ENCODE measurements at places on chromosomes 5 and 9.

- DNase-seq, result no peak
Measured at GRCh38 chr5:52705720-52706119, 82.0 kb upstream of the ITGA1 start.

DNA sequence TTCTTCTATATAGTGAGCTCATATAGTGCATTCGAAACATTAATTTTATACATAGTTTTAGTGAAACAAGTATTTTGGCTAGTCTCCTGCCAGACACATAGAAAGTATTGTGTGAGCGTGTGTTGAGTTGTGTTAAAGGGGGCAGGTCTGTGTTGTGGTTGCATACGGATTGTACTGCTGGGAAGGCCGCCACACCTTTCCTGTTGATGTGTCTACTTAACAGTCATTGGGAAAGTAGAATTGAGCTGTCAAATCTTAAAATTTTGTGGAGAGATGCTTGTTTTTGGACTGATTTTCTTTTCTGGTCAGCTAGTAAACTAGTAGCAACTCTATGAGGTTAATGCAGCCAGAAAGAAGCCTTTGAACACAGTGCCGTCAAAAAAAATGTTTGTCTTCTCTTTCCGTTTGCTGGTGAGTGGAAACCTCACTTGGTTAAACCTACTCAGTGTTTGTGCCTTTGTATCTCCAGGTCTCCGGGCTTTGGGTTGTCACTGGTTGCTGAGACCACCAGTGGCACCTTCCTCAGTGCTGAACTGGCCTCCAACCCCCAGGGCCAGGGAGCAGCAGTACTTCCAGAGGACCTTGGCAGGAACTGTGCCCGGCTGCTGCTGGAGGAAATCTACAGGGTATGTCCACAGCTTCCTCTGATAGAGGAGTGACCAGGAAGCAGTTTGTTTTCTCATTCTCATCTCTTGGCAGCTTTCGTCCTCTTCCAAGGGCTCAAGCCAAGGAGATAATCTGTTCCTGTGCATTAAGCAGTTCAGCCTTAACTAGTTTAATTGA is 51.5 kb downstream of the RCL1 start:
- no peak for DNase-seq

- DNase-seq, result no peak
Measured at GRCh38 chr9:79155308-79155707, 416.5 kb upstream of the TLE4 start.

- DNase-seq, result no peak
Measured at GRCh38 chr9:96817973-96818372, 36.3 kb downstream of the ZNF782 start.

DNA sequence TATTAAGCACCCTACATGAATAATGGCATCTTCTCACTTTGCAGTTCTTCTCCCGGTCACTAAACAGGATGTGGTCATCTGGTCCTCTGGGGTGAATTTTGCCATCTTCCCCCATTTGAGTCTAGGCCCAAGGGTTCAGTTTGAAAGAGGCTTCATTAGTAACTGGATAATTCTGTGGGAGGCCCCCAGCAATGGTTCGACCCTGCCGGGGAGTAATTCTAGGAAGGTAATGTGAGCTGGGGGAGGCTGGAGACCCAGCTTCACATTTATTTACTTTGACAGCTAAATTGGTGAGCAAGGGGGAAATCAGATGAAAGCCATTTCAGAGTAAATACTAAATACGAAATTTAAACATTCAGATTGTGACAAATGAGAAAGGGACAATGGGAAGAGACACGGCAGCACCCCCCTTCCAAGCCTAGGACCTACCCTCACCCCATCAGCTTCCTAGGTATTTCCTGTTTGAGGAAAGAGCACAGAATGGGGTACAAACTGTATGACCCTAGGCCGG is 4.1 kb upstream of the LHX6 start:
- no peak for DNase-seq

DNA sequence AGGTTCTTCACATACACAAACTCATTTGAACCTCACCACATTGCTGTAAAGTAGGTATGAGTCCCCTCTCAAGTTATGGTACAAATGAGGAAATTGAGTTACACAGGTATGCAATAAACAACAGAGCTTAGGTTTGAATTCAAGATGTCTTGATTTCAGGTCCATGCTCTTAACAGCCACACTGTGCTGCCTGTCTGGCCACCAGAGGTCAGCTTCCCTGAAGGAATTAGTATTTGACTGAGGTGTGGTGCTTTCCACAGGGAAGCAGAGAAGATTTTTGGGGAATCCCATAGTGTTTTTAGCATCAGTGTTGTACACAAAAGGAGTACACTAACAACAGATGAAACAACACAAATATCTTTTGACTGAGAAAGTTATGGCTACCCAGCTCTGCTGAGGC is 94.4 kb upstream of the ITGA1 start:
- peak; percentile 3 for DNase-seq

- no peak for DNase-seq
Measured at GRCh38 chr9:30744871-30745270, 1639.6 kb upstream of the ACO1 start.

GRCh38 chr5:107313098-107313497 is 357.6 kb downstream of the EFNA5 start:
- no peak for DNase-seq

DNA sequence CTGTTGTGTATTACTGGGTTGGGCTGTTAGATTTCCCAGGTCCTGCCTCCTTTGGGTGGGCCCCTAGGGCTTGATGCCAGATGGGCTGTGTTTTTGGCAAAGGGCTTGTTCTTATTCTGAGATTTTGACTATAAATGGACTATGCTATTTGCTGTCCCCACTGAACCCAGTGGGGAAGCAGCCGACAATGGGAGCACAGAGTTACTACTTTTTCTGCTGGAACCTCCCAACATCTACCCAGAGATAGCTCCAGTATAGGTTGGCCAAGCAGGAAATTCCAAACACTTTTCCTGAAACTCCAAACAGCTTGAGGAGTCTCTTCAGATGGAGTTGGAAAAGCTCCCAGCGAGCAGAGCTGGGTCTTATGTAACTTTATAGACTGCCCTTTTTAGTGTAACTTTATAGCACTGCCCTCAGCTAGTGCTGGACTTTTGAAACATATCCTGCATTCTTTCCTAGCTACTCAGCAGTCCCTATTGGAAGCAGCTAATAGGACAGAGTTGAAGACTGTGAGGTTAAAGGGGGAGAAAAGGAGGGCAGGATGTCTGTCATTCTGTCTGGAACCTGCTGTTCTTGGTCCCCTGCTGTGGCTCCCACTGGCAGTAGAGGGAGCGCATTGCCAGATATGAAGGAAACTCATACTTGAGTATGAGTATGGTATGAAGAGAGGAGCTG is 21.0 kb downstream of the RUSC2 start:
- no peak for DNase-seq

DNA sequence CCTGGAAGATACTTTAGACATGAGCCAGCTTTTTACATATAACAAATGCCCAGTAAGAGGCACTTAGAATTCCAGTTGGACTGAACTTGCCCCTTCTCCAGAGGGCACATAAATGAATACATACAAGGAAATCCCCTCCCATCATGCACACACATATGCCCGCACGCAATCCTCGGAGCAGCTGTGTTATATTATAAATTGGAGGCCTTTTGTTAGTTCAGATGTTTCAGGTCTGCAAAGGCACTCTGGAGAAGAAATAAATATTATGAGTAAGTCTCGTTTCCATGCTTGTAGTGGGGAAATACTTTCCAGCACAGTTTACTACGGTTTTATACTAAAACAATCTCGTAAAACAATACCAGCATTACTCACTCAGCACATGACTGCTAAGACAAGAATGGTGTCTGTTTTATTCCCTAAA is 17.6 kb upstream of the MUSK start:
- no peak for DNase-seq

DNA sequence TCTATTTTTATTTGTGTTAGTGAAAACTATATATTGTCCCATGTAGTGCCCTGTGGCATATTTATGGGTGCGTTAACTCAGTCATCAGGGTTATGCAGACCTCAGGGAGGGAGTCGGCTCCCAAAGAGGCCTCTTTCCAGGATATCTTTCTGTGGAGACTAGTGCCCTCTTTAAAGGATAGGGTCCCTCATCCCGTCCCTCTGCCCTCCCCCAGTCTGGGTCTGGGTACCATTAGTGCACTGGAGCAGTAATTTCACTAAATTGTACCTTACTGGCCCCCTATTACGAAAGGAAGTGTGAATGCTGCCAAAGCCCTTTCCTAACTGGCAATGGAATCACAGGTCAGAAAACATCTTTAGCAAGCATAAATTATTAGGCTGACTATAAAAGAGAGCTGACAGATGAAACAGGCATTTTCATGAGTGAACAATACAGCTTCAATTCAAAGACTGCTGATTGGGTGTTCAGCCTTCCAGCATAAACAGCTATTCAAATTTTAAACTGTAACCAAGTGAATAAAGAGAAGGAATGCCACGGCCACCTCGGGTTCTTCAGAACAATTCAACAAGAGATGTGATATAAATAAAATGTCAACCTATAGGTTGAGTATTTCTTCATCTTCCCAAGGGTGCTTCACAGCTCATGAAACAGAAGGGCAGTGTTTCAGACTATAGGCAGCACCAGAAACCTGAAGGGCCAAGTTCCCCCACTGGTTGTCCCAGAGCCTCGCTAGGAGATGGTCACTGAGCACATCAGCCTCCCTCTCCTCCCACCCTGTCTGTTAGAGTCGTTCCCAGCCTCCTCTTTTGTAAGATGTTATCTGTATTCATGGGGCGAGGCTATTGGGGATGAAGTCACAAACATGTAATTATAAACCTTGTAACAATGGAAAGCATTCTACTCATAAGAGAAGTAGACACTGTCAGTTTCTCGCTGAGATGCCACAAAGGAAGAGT is 318.7 kb downstream of the TMEM161B start:
- DNase-seq, result no peak

GRCh38 chr9:127545196-127546124 is 66.6 kb upstream of the STXBP1 start:
- DNase-seq, result no peak

DNA sequence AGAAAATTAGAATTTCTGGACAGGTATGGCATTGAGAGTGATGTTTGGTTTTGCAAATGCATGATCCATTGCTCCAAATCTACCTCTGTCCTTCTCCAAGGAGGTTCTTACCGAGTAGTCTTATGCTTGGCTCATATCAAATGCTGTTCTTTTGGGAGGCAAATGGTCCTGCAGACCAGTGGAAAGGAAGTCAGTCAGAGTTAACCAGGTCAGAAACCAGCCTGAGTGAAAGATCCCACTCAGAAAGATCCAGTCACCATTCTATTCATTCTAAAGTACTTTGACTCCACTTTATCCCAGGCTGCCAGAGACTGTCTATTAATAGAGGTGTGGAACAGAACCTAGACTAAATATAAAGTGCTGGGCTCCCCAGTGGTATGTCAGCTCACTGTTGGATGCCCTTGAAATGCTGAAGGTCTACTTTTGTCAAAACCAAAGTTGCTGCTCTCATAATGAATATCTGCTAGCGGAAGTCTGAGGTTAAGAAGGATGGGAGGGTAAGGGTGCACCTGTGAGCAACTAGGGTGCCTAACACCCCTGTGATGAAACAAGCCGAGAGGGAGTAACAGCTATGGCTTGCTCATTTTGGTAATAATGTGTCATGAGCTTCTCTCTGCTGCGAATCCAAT is 302.2 kb downstream of the ZNF608 start:
- no peak for DNase-seq

DNA sequence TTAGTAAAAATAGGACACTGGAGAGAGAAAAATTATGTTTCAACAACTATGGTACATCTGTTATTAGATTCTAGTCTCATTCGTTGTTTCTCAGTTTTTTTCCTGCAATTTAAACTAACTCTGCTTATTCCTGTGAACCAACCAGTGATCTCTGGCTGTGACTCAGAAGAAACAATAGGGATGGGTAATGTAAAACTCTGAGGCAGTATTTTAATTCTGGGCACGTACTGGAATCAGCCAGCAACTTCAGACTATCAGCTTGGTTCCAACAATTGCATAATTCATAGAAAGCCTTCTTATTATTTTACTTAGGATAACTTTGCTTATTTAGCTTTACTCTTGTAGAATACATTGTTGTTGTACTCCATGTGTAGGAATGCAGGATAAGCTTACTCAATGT is 28.8 kb downstream of the MLLT3 start:
- no peak for DNase-seq

- DNase-seq, result no peak
Measured at GRCh38 chr5:66454186-66455078, 141.8 kb upstream of the MAST4 start.

DNA sequence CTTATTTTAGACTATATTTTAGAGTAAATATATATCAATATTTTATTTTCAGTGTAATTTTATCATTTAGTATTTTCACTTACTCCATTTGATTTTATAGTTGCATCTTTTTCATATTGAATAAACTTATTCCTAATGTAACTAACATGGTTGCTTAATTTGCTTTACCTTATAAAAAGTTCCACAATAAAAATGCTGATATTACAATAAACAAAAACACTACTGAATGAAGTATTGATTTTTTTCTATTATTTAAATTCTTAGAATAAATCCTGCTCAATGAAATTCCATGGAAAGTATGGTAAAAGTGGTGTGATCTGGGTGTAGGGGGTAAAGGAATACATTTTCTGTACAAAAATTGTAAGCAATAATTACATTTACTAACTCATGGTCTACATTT is 2074.9 kb upstream of the C9orf72 start:
- DNase-seq, result no peak

DNA sequence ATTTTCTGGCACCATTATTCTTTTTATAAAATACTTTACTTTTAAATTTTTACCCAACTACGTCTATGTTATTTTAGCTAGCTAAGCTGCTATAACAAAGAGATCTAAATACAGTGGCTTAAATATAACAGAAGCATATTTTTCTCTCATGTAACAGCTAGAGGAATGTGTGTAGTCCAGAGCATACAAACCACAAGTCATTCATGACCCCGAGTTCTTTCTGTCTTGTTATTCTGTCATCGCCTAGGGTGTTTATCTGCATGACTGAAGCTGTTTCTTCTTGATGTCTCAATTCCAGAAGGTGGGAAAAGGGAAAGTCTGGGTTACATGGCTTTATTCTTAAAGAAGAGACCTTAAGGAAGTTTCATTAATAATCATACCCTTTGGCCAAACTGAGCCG is 136.9 kb upstream of the RFX3 start:
- DNase-seq, result no peak

DNA sequence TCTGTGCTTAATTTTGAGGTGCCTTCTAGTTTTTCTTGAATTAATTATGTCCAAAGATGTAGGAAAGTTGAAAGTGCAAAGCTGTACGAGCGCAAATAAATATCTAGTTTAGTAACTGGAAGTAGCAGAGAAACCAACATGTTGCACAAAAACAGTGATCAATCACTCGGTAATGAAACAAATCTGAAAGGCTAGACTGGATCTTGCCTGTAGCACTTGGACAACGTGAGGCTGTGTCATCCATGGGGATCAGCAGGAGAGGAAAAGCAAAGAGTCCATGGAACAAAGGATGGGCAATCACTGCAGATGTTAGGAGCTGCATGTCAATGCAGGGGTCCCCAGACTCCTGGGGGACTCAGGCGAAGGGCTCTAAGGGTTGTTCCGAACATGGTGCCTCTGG is 424.2 kb downstream of the IRX1 start:
- no peak for DNase-seq

GRCh38 chr5:11010429-11011210 is 249.6 kb upstream of the DAP start:
- no peak for DNase-seq

GRCh38 chr5:169204788-169205400 is 96.0 kb downstream of the SLIT3 start:
- DNase-seq, result no peak

All from AML-193 (cell line).